ENCODE measurements at places on chromosomes 4 and X.
A peak's percentile ranks its signal among the peaks of the same experiment; 100 is the strongest.

- H3K4me3 ChIP-seq, result no peak overlapping the region
- no peak for DNase-seq
- no peaks in the 10 kb centered on the region for H3K36me3 ChIP-seq
- no peaks in the 10 kb centered on the region for H3K27me3 ChIP-seq
These were observed 2.7 kb downstream of the CT55 start for GRCh38 chrX:135168486-135168885.

DNA sequence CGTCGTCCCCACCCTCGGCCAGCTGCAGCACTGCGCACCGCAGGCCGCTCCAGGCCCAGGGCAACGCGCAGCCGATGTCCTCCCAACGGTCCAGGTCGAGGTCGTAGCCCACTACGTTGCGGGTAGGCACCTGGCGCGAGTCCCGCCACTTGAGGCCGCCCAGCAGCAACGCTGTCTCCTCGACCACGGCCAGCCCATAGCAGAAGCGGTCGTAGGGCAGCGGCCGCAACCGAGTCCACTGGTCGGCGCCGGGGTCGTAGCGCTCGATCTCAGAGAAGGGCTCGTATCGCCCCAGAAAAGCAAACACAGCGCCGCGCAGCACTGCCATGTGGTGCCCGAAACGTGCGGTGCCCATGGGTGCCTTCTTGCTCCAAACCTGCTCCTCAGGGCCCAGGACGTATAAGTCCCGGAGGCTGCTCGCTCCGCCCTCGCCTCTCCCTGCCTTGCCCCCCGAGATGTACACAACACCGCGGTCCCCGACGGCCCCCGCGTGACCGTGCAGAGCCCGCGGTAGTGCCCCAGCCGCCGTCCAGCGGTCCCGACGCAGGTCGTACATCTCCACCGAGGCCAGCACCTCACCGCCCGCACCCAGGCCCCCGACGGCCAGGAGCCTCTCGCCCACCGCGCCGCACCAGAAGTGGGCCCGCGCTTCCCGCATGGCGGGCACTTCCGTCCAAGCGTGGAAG, 2.1 kb downstream of the KLHL34 start:
- H3K36me3 ChIP-seq, result peaks cover 3% of the 10 kb centered on the region
- H3K27ac ChIP-seq, result no peak overlapping the region
- peaks cover 3% of the 10 kb centered on the region for H3K4me1 ChIP-seq

- no peak overlapping the region for H3K27ac ChIP-seq
- no peak overlapping the region for H3K4me3 ChIP-seq
- H3K27me3 ChIP-seq, result no peaks in the 10 kb centered on the region
These were observed 71.3 kb upstream of the IQCM start for GRCh38 chr4:149886786-149887490.

GRCh38 chr4:158949099-158949498, 153.8 kb upstream of the RAPGEF2 start:
- H3K4me3 ChIP-seq, result no peak overlapping the region
- no peaks in the 10 kb centered on the region for H3K4me1 ChIP-seq
- H3K36me3 ChIP-seq, result peaks cover 16% of the 10 kb centered on the region
- no peak overlapping the region for H3K27ac ChIP-seq
- DNase-seq, result no peak

GRCh38 chr4:153809307-153809706, 20.4 kb upstream of the SFRP2 start:
- no peak overlapping the region for H3K27ac ChIP-seq
- H3K4me1 ChIP-seq, result no peaks in the 10 kb centered on the region
- DNase-seq, result no peak
- peaks cover 2% of the 10 kb centered on the region for H3K27me3 ChIP-seq

DNA sequence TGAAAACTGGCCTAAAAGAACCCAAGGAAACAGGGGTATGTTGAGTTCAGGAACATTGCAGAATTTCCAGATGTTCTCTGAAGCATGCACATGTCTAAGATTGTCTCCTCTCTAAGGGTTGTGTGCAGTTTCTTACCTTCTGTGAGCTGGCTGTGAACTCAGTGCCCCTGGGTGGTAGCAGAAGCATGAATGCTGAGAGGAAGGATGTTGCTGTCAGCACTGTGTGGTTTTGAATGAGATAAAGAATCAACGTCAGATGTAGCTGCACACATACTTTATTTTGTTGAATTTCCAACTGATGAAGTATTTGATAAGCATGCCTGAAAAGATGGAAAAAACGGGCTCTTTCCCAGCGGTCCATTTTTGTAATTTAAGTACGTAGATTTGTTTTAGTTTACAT, 23.8 kb upstream of the CD38 start:
- no peak overlapping the region for H3K4me3 ChIP-seq
- no peaks in the 10 kb centered on the region for H3K27me3 ChIP-seq
- H3K4me1 ChIP-seq, result peaks cover 5% of the 10 kb centered on the region
- no peaks in the 10 kb centered on the region for H3K36me3 ChIP-seq
- DNase-seq, result no peak

DNA sequence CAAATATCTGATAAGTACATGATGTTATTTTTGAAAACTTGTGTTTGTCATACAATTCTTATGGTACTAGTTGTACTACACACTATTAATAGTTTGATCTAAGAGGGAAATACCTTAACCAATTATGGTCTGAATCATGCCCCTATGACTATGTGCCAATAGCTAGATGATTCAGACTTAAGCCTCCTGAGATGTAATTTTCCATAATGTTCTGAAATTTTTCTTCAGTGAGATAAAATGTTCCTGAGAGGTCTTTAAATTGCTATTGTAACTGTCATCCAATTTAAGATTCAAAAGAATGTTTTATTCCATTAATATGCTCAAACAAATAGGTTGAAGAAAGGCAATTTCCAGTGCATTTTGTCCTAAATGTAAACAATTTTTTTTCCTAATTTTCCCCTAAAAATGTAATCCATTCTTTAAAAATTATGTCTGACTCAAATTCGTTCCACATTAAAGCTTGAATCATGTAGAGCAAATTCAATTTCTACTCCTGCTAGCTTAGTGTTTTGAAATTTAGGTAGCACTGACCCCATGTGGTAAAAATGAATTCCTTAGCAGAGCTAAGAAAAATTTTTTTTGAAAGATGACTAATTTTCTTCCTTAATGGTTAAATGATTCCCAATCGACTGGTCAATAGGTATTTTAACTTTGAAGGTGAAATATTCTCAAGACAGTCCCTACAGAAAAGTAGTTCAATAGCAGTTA, 49.1 kb downstream of the APOOL start:
- no peak overlapping the region for H3K27ac ChIP-seq
- no peaks in the 10 kb centered on the region for H3K4me1 ChIP-seq
- H3K36me3 ChIP-seq, result no peaks in the 10 kb centered on the region
- no peak for DNase-seq

DNA sequence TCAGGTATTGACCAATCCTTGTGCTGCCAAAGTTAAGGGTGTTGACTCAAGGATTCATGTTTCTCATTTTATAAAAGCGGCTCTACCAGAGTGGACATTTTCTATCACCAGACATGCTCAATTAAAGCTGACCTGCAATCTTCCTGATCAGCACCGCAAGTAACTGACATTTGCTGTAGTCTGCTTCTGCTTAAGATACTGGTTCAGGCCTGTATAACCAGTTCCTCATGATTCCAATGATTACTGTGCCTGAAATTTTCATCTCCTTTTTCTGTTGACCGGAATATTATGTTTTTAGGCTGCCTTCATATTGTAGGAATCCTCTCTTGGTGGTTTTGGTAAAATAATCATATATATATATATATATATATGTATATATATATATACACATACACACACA, 160.2 kb upstream of the SPIN4 start:
- H3K4me1 ChIP-seq, result peaks cover 4% of the 10 kb centered on the region
- DNase-seq, result no peak
- H3K27me3 ChIP-seq, result peaks cover 3% of the 10 kb centered on the region
- no peaks in the 10 kb centered on the region for H3K36me3 ChIP-seq
- no peak overlapping the region for H3K27ac ChIP-seq

GRCh38 chr4:37066159-37066558, 178.4 kb upstream of the NWD2 start:
- no peak overlapping the region for H3K4me3 ChIP-seq
- H3K36me3 ChIP-seq, result no peaks in the 10 kb centered on the region
- H3K4me1 ChIP-seq, result no peaks in the 10 kb centered on the region
- no peaks in the 10 kb centered on the region for H3K27me3 ChIP-seq

GRCh38 chr4:78336093-78336943, 215.3 kb upstream of the ANXA3 start:
- peaks cover 8% of the 10 kb centered on the region for H3K4me1 ChIP-seq
- DNase-seq, result no peak
- peaks cover 20% of the 10 kb centered on the region for H3K36me3 ChIP-seq
- H3K27ac ChIP-seq, result no peak overlapping the region
- H3K27me3 ChIP-seq, result no peaks in the 10 kb centered on the region
- H3K4me3 ChIP-seq, result no peak overlapping the region

DNA sequence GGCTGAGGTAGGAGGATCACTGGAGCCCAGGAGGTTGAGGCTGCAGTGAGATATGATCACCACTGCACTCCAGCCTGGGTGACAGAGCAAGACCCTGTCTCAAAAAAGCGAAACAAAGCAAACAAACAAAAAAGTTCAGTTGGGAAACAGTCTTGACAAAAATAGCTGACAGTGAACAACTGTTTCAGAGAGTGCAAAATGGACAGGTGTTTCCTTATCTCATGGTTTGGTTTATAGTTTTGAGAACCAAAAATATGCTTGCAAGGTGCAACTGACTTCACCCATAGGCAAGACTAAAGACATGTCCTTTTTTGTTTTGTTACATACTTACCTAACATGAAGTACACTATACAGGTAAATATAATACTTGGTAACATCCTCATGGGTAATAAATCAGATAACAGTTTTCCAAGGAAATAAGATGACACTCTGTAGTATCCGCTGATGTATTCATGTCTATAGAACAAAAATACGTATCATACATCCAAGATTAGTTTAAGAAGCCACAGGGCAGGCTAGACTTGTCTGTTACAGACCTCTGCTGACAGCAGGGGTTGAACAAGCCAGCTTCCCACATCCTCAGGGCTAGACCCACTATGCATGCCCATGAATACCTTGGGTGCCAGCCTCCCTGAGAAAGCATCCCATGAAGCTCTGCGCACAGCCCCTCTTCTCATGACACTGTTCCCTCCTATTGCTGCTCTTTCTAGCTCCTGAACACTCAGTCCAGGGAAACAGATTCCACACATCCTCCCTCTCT, 59.3 kb downstream of the ABCG2 start:
- no peak overlapping the region for H3K27ac ChIP-seq
- peaks cover 21% of the 10 kb centered on the region for H3K4me1 ChIP-seq
- DNase-seq, result no peak
- no peaks in the 10 kb centered on the region for H3K27me3 ChIP-seq

GRCh38 chr4:163681208-163681821, 186.8 kb downstream of the TMA16 start:
- peak; percentile 13 for DNase-seq
- H3K27me3 ChIP-seq, result no peaks in the 10 kb centered on the region
- H3K36me3 ChIP-seq, result no peaks in the 10 kb centered on the region

DNA sequence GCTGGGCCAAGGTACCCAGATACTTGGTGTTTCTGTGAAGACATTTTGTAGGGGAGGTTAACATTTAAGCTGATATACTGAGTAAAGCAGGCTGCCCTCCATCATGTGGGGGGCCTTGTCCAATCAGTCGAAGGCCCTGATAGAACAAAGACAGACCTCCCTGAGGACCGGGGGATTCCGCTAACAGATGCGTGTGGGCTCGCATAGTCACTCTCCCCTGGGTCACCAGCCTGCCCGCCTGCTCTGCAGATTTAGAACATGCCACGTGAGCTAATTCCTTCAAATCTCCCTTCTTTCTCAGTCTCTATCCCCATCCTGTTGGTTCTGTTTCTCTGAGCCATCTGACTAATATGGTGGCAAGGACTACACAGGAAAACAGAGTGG, 60.7 kb downstream of the WFS1 start:
- peaks cover 13% of the 10 kb centered on the region for H3K4me1 ChIP-seq
- DNase-seq, result no peak
- H3K4me3 ChIP-seq, result no peak overlapping the region
- peaks cover 21% of the 10 kb centered on the region for H3K27me3 ChIP-seq

Data from endothelial cell (in vitro differentiated cells).